ENCODE measurements at places on chromosomes 1 and 21.

DNA sequence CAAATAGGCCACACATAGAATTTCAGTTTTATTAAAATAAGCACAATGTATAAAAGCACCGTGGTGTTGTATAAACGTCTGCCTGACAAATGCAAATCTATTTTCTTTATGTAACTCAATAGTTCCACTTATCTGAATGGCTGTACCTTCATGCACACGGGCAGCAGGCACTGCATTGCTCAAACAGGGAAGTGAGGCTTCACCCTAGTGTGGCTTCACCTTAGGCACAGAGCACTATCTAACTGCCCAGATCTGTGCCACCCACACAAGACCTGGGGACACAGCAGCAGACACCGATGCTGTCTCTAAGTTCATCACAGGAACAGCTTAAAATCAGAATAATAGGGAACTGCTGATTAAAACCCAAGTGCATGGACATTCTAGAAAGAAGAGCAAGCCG, 6.0 kb upstream of the KNCN start:
- no peak for DNase-seq

DNA sequence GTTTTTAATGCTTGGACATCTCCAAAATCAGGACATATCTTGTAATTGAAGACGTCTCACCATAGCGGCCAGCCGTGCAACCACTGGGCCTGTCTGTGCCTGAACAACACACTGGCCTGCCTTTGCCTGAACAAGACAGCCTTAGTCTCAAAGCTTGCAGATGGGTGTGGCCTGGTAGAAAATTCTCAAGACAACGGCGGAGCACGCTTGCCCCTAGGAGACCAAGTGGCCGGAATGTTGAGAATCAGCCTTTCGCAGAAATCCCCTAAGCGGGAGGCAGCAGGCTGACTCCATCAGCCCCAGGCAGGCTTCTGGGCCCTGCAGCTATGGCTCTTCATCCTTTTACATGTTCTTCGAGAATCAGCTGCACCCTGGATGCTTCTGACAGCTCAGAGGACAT, 98.0 kb upstream of the C1orf174 start:
- no peak for DNase-seq

GRCh38 chr1:188715566-188715965, 1762.1 kb downstream of the BRINP3 start:
- no peak for DNase-seq

DNA sequence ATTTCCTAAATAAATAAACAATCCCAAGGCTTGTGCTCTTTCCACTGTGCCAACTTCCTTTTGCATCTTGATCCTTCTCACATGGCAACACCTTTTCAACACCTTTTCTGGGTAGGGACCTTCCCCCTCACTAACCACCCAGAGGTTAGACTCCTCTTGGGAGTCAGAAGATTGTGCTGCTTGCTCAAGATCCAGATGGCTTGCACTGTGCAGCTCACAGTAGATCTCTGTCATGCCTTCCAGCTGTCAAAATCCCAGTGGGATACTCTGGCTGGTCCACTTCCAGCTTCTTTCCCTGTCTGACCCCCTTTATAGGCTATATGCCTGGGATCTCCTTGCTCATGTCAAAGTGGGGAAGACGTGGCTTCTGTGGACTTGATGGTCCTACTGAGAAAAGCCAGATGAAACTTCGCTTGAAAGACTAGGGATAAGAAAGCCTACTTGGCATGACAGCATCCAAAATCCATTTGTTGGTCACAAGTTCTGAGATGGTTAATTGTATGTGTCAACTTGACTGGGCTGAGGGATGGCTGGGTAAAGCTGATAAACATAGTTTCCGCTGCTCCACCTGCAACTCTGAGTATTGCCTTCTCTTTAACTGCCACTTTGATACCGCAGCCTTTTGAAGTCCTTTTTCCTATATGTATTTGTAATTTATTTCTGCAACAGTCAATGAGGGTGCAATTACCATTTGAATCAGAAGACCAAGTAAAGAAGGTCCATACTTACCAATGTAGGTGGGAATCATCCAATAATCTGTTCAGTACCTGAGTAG, 74.5 kb downstream of the S1PR1 start:
- peak; percentile 40 for DNase-seq

DNA sequence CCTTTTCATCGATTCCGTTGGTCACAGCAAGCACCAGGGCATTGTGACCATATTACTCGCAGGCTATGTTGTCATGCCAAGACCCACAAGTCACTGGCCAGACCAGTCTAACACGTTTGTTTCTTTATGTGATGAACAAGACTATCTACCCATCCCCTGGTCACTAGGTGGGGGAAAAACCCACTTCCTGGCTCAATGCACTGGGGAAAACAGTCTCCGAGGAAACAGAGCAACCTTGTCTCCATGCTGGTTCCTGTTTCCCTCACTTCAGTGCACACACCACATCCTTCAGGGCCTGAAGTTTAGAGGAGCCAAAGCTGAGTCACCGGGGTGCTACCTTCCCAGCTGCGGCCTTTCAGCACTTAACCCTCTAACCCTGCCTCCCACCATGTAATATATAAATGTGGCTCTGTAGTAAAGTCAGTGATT, 20.9 kb downstream of the ERICH3 start:
- DNase-seq = no peak

DNA sequence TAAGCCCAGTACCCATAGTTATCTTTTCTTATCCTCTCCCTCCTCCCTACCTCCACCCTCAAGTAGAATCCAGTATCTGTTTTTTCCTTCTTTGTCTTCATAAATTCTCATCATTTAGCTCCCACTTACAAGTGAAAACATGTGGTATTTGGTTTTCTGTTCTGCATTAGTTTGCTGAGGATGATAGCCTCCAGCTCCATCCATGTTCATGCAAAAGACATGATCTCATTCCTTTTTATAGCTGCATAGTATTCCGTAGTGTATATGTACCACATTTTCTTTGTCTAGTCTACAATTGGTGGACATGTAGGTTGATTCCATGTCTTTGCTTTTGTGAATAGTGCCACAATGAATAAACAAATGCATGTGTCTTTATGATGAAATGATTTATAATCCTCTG, 55.2 kb downstream of the PRKACB start:
- DNase-seq = no peak

- no peak for DNase-seq
Measured at GRCh38 chr1:160338580-160338979, 4.5 kb downstream of the COPA start.

GRCh38 chr1:206001476-206001888, 1.7 kb downstream of the RAB7B start:
- DNase-seq = peak; percentile 63

- no peak for DNase-seq
Measured at GRCh38 chr1:215487466-215487865, 79.6 kb upstream of the KCTD3 start.

DNA sequence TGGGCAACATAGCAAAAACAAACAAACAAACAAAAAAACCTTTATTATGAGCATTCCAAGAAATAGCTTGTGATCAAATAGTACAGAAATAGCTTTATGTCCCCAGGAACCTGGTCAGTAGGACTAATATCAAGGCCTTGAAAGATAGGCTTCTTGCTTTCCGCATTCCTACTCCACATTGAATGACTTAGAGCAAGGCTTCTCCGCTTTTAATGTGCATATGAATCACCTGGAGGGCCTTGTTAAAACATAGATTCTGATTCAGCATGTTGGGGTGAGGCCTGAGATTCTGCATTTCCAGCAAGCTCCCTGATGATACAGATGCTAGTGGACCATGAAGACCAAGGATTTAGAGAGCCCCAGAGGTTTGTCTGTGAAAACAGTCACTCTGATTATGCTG, 17.4 kb downstream of the PLEKHA6 start:
- DNase-seq = no peak

DNA sequence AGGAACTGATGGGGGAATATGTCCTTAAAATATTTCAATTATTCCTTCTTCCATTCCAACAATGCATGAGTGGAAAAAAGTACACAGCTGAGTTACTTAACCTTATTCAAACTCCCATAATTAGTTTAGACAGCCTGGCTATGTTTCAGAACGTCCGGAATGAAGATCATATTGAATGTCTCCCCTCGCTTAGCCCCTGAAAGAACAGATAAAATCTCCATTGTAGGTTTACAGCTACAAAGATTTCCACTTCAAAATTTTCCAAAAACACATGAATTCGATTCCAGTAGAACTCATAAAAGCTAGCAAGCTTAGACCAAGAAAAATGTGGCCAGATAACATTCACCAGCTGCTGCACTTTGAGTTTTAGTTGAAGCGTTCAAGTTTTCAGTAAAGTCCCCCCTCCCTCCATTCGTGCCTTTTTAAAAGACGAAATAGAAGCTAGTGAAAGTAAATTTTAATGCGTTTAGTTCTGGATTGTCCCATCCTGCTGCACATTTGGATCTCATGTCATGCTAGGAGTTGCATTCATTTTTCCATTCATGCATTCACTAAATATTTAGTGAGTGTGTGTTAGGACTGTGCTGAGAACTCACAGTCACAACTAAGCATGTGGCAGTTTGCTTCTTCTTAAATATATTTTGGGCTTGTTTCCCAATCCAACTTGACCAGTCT, 29.4 kb upstream of the SSX2IP start:
- no peak for DNase-seq

Measured in activated CD4-positive, alpha-beta T cell treated with anti-CD3 and anti-CD28 coated beads for 48 hours (primary cell).